Activated naive CD4-positive, alpha-beta T cell treated with anti-CD3 and anti-CD28 coated beads, Interleukin-2, amount 10 ng/mL, durations not matched to agents 7 days and 5 days (primary cell): ENCODE measurements at places on chromosomes 6 and 20.

- no peak for DNase-seq
Observed at GRCh38 chr20:58603721-58604120, 47.4 kb upstream of the STX16 start.

- no peak for DNase-seq
Observed at GRCh38 chr20:31856516-31856915, 11.1 kb upstream of the FOXS1 start.

DNA sequence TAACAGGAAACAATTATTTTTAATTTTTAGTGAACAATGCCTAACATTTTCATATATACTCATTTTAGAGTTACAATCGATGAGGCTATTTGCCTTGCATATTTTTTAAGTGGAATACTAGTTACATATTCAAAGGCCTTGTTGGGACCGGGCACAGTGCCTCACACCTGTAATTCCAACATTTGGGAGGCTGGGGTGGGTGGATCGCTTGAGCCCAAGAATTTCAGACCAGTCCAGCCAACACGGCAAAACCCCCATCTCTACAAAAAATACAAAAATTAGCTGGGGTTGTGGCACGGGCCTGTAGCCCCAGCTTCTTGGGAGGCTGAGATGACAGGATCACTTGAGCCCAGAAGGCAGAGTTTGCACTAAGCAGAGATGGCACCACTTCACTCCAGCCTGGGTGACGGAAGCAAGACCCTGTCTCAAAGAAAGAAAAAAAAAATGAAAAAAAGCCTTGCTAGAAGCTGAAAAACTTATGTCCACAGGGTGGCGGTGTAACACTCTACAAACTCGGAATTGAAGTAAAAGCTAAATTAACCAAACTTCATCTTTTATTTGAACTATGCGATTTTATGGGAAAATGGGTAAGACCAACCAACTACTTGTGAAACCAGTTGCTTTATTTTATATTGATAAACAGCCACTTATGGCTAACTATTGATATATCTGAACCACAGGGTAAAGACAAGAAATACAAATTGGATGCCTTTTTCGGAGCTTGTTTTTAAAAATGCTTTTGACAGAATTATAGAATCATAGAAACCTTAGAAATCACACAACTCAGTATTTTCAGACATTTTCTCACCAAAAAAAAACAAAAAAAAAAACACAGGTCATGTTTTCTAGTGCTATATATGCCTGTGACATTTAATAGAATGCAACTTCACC lies 24.1 kb upstream of the ROS1 start:
- DNase-seq, result peak; percentile 73

- DNase-seq, result peak; percentile 67
Observed at GRCh38 chr6:26554697-26555504, 16.7 kb downstream of the HMGN4 start.

GRCh38 chr20:2815242-2815900 lies 584 bp downstream of the C20orf141 start:
- no peak for DNase-seq

DNA sequence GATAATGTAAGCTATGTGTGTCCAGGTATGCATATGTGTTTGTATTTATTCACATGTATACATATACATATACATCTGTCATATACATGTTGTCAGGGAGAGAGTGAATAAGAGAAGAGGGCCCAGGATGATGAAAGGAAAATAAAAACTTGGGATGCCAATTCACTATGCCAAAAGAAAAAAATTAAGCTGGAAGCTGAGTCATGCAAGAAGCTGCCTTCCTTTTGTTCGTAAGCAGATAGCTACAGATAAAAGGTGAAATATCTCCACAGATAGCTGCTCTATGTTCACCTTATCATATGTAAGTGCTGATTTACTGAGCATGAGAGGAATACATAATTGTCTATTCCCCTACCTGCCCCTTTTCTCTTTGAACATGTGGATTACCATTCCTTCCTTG lies 579.9 kb downstream of the EPM2A start:
- DNase-seq, result no peak

DNA sequence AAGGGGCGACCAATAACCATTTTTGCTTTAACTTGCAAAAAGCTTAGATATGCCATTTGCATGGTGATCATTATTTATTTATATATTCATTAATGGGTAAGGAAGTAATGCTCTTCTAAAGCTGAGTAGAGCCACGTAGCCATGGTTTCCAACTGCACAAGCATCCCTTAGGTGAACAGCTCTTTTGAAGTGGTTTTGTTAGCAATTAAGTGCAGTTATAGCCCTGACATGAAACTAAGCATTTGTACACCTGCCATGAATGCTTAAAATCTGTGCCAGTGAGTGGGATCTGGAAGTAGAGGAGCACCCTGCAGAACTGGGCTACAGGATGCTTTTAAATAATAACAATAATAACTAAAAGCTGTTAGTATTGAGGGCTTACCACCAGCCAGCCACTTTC lies 19.1 kb downstream of the TRAF3IP2 start:
- no peak for DNase-seq

- DNase-seq, result no peak
Observed at GRCh38 chr6:25975923-25976560, 13.4 kb downstream of the TRIM38 start.

GRCh38 chr6:45898941-45899682 lies 116.5 kb downstream of the CLIC5 start:
- DNase-seq, result no peak

- DNase-seq, result no peak
Observed at GRCh38 chr6:63745784-63746183, 110.2 kb downstream of the PHF3 start.

GRCh38 chr6:22668307-22668706 lies 98.9 kb downstream of the HDGFL1 start:
- DNase-seq, result no peak

DNA sequence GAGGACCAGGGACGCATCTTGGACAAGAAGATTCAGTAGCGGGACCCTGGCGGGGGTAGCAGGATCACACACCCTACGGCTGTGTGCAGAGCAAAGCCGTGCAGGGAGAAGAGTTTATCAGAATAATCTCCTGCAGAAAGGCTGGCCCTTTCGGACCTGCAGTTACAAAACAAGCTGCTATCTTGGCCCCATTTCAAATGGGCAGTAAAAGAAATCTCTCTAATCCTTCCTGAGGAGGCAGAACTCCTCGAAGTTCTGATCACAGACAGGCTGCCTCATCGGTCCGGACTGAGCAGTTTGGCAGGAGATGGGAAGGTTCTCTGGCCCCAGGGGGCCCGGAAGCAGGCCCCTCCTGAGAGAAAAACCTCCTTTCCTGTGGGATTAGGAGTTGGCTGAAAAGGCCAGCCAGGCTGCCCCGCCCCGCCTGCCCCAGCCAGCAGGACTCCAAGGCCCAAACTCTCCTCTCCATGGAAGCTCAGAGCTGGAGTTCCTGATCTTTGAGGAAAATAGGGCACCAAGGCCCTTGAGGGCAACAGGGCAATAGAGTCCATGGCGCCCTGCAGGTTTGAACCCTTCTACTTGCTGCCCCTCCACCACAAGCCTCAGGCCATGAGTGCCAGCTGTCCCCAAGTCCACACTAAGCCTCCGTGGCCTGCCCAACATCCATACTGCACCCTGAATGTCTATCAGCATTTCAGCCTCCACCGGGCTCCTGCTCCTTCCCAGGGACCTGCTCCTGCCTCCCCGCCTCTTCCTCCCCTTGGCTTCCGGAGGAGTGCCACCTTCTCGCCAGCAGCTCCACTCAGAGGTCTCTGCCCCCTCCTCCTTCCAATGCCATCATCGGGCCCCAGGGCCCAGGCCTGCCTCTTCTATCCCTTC lies 141.3 kb downstream of the PREX1 start:
- DNase-seq, result no peak

GRCh38 chr20:33541797-33542196 lies 51.9 kb downstream of the CBFA2T2 start:
- DNase-seq, result no peak

DNA sequence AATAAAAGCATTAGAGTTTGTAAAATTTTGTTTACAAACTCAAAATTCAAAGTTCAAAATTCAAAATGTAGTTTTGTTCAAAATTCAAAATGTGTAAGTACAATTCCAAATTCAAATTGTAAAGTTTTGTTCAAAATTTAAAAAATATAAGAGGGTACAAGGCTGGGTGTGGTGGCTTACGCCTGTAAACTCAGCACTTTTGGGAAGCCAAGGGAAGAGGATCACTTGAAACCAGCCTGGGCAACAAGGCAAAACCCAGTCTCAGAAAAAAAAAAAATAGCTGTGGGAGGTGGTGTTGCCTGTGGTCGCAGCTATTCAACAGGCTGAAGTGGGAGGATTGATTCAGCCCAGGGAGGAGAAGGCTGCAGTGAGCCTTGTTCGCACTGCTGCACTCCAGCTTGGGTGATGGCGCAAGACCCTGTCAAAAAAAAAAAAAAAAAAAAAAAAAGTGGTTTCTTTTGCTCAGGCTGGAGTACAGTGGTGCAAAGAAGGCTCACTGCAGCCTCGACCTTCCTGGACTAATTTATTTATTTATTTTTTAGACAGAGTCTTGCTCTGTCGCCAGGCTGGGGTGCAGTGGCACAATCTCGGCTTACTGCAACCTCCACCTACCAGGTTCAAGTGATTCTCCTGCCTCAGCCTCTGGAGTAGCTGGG lies 5.4 kb upstream of the ZBTB12 start:
- no peak for DNase-seq

DNA sequence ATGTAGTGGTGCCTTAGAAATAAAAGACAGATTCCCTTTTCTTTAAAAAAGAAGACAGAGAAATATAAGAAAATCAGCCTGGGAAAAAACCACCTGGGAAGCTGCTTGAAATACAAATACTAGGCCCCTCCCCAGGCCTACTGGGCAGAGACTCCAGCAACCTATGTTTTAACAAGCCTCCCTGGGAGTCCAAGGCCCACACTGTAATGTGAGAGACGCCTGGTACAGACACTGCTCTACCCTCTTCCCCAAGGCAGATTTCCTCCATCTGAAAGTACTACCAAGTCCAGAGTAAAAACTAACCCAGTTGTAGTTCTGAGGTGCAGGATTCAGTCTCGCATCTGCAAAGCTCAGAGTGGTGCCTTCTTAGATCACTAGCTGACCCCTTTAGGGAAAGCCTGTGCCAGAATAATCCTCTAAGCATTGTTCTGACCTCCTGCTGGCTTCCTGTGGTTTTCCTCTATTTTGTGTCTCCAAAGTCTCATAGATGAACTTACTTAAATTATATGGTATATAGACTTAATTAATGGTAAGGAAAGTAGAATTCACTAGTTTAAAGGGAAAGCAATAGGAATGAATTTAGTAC lies 270.2 kb upstream of the SLC35B3 start:
- no peak for DNase-seq

GRCh38 chr20:46237227-46237626 lies 71.1 kb downstream of the CDH22 start:
- DNase-seq, result no peak

- DNase-seq, result no peak
Observed at GRCh38 chr20:9573335-9574151, 59.2 kb downstream of the LAMP5 start.

GRCh38 chr20:58194175-58194791 lies 34.2 kb downstream of the ANKRD60 start:
- DNase-seq, result no peak

- no peak for DNase-seq
Observed at GRCh38 chr6:53937461-53937860, 142.7 kb downstream of the LRRC1 start.

GRCh38 chr20:32487381-32487780 lies 97.8 kb downstream of the NOL4L start:
- DNase-seq, result no peak

DNA sequence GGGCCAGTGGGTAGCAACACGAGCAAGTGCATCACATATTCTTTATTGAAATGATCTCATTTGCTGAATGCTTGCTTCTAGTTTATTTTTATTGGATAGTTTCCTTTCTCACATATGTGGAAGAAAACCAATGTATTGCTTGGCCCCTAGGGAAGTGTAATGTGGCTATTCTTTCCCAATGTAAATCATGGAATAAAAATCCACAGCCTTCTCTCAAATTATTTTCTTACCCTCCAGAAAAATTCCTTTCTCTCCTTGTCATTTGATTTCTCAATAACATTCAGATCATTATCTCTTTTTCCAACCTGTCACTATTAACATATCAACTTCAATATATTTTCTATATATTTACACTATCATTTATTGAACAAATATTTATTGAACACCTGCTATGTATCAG lies 51.9 kb upstream of the PTPRK start:
- no peak for DNase-seq

DNA sequence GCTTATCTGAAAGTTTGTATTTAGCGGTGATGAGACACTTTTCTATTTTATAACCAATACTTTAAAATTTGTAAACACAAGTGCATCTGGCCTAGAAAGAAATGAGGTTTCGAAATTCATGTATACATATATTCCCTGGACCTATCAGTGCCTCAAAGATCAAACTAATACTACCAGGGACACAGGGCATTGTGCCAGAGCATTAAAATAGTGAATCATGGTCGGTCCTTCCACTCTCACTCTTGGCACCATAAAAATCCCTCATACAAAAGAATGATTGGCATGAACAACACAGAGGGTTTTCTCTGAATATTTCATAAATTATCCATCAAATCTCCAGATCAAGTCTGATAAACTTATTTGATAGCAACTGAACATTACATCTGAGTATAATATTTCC lies 62.0 kb downstream of the MMUT start:
- DNase-seq, result no peak

DNA sequence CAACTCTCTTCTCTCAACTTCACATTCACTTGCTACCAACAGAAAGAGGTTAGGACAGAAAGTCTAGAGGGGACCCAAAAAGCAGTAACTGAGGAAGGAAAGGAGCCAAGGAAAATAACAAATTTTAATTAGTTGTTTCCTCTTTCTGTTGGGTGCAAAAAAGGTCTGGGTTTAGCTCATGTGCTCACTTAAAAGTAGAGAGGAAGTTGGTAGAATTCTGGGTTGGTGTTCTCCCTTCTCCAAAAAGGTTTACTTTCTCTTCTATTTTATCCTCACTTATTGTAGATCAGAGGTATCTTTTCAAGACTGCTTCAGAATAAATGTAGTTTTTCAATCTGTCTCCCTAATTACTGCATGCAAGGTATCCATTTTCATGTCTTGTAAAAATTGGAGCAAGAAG lies 42.8 kb downstream of the MAP3K7 start:
- no peak for DNase-seq

DNA sequence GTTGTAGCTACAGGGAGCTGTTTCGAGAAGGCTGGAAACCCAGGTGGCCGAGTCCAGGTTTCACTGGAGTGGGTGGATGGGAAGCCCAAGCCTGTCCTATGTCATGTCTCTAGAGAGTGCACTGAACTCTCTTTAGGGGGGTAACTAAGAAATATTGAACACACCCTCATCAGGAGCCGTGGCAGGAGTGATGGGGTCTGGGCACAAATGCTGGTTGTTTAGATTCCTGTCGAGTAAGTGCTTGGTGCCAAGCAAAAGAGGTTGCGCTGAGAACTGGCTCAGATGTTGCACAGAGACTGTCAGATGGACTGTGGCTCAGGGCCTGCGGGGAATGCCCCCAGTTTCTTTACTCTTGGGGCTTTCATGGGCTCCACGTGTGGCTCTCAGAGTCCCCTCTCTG lies 7.3 kb upstream of the FAM209A start:
- DNase-seq, result no peak

GRCh38 chr6:2197177-2197671 lies 48.2 kb downstream of the GMDS start:
- DNase-seq, result no peak

GRCh38 chr20:45187693-45188092 lies 13.0 kb downstream of the PI3 start:
- no peak for DNase-seq
